ENCODE measurements at places on chromosomes 16 and 17. TPM values are rescaled to one million over a fixed set of nuclear protein-coding genes. Genes with fewer than 3 reads are reported as not detected.

GRCh38 chr17:79803997-79804855, 7.3 kb upstream of the CBX8 start:
- DNase-seq: no peak

DNA sequence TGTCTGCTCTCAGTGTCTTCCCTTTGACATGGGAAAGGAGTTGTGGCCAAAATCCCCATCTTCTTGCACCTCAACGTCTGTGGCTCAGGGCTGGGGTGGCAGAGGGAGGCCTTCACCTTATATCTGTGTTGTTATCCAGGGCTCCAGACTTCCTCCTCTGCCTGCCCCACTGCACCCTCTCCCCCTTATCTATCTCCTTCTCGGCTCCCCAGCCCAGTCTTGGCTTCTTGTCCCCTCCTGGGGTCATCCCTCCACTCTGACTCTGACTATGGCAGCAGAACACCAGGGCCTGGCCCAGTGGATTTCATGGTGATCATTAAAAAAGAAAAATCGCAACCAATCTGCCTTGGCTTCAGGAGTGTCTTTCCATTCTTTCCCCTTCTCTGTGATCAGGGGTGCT, 918 bp upstream of the MRM1 start:
- no peak for DNase-seq

DNA sequence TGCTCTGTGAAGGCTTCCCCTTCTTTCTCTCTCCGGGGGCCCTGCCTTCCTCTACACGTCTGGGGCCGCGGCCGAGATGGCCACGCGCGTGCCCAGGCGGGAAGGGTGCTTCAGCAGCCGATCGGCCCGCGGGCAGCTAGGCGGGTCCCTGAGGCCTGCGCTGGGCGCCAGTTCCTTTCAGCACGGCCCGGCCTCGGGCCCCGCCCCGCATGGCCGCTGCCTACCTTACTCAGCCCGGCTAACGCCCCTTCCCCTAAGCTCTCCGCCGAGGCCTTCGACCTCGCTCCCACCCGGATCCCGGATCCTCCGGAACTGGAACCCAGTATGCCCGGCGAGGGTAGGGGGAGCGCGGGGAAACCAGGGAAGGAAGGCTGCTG, 335 bp downstream of the TMEM11 start:
- no peak for DNase-seq

Gene NPIPA2
- not detected for polyA plus RNA-seq

- DNase-seq: no peak
Measured at GRCh38 chr17:72545766-72546165, 424.9 kb downstream of the SOX9 start.

Gene ZG16
- 0.08 TPM for polyA plus RNA-seq

All from left kidney (tissue), 8 donors.